ENCODE measurements at places on chromosomes 3 and 15.

GRCh38 chr3:150733373-150733935, 29.5 kb downstream of the SIAH2 start:
- peak; percentile 2 for DNase-seq

DNA sequence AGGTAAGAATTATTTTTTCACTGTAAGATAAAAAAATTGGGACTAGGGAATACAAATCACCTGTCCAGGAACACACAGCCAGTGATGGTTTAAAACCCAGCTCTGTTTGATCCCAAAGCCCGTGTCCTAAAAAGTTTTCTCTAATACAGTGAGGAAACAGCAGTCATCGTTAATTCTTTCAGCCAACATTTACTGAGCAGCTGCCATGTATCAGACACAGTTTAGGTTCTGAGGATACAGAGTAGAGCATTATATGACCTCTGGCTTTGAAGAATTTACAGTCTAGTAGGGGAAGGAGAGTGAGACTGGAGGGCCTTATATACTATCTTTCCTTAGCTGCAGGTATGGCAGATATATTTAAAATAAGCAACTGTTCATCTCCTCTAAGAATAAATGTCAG, 82.7 kb downstream of the KCNMB2 start:
- peak; percentile 42 for DNase-seq

DNA sequence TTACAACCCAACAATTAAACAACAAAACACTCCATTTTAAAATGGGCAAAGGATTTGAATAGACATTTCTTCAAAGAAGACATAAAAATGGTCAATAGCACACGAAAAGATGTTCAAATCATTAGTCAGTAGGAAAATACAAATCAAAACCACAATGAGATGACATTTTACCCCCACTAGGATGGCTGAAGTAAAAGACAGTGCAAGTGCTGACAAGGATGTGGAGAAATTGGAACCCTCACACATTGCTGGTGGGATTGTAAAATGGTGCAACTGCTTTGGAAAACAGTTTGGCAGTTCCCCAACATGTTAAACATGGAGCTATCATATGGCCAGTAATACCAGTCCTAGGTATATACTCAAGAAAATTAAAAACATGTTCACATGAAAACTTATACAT, 11.6 kb downstream of the GALNT15 start:
- no peak for DNase-seq

DNA sequence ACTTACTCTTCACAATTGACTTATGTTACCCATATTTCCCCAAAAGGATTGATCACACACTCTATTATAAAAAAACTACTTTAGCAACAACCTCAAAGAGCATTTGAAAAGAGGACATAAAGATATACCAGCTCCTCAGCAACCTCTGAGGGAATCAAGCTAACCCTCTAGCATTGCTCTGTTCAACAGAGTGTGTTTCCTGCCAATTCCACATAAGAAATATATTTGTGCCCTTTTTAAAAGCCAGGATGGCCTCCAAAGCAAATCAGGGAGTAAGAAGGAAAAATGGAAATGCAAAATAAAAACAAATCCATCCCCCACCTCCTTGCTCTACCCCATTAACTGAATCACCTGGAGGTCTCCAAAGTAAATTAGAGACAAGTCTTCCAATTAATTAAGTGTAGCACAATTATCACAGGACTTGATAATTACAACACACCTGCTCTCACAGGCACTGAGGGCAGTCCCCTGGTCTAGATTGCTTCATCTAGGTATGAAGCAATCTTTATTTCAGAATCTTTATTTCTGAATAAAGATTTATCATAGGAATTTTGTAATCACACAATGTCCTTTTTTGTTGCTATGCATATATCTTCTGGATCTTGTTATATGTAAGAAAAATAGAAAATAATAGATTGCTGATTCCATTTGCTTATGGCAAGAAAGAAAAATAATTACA, 34.8 kb downstream of the GPR176 start:
- DNase-seq: peak; percentile 73

- no peak for DNase-seq
Observed at GRCh38 chr15:25709437-25710159, 153.5 kb downstream of the ATP10A start.

- no peak for DNase-seq
Observed at GRCh38 chr3:100033184-100033583, 81.1 kb downstream of the FILIP1L start.

DNA sequence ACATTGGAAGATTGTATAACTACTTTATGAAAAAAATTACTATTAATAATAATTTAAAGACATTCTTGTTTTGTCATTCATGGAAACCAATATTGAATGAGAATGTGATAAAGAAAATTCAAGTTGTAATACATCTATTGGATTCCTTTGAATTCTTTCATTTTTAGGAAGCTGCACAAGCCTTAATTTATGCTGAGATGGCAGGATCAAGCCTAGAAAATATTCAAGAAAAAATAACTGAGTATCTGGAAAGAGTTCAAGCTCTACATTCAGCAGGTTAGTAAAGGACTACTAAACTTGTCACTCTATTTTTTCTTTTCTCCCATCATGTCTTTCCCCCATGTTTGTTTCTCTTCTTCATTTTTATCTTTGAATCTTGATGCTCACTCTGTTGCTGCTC, 5.9 kb downstream of the CAPN7 start:
- DNase-seq: no peak

GRCh38 chr15:73500696-73501095, 57.7 kb downstream of the REC114 start:
- DNase-seq: no peak

DNA sequence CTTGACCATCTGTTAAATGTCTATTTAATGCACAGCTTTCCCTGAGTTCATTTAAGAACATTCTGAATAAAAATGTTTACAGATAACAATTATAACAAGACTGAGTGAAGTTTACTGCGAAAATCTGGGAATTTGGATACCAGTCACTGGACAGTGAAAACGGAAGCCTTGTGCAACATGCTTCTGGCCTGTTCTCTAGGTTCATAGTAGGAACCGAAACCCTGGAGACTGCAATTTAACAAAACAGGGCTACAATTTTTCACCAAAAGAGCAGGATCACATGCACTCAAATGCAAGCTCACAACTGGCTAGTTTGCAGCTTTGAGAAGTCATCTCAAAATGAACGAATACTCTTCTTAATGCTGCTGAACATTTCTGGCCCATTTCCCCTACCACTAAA, 435.9 kb downstream of the NR2F2 start:
- no peak for DNase-seq

DNA sequence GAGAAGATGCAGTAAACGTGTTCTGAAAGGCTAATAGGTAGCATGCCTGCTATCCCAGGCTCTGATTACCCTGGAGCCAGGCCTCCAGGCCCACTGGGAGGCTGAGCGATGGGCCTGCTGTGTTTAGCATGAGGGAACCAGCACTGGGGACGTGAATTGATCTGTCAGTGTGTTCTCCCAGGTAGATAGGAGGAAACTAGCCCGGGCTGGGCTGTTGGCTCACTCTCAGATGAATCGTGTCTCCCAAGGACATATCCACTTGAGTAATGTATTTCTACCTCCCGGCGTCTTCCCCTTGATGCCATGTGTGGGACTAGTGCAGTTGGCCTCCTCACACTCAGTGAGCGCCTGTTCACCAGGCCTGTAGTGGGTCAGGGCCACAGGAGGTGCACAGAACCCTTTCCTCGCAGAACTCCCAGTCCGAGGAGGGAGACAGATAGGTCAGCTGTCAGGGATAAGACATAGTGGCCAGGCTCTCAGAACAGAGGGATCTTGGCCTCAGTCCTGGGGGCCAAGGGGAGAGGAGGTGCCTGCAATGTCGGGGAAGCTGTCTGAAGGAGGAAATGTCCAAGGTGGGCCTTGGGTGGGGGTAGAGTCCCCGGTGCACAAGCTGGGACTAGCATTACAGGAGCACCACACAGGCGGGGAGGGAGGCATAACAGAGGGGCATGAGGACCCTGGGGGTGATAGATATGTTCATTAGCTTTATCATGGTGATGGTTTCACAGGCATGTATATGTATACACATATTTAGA, 111.7 kb downstream of the DNAJB8 start:
- DNase-seq: no peak

GRCh38 chr15:45660231-45660979, 25.6 kb downstream of the SQOR start:
- no peak for DNase-seq

GRCh38 chr3:25419251-25419650, 8.8 kb upstream of the RARB start:
- DNase-seq: no peak

DNA sequence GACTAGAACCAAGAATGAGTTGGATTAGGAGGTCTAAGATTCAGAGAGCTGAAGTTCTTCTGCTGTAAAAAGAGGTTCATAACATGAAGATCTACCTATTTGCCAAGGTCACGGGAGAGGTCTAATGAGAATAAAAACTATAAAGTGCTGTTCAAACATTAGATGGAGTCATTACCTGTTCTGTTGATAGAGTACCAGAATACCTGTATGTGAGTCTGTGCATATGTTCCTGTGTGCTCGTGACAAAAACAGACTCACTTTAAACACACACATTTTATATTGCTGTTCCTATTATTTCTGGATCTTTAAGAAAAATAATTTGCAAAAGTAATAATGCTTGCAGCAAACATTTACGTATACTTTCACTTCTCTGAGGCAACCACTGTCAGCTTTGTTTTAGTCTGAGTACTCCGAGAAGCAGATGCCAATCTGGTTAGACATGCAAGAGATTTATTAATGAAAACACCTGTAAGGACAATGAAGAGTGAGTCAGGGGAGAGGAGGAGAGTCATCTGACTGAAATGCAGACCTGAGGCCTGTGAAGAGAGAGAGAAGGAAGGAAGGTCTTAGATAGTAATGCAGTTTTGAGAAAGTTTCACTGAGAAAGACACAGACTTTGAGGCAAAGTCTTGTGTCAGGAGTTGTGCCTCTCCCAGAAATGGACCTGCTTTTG, 221.2 kb downstream of the SQOR start:
- DNase-seq: peak; percentile 55

GRCh38 chr3:21859124-21860081, 108.4 kb upstream of the ZNF385D start:
- DNase-seq: no peak

GRCh38 chr3:28218917-28219198, 22.6 kb upstream of the CMC1 start:
- no peak for DNase-seq

- DNase-seq: no peak
Observed at GRCh38 chr15:68368731-68369435, 63.1 kb downstream of the ITGA11 start.

DNA sequence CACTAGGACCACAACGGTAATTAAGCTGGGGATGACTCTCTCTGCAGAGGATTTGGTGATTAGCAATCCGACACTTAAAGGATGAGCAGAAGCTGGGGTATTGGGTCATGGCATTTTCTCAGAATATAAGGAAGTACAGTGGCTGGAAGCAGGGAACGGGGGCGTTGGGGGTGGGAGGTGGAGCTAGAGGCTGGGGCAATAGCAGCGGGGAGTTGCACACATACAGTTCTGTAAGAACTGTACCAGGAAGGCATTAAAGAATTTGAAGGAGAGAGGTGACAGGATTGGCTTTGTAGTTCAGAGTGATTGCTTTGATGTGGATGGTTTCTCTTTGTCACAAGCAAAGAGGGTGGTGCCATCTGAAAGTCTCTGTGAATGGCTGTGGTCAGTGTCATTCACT, 28.2 kb downstream of the PSMD6 start:
- no peak for DNase-seq

- DNase-seq: peak; percentile 71
Observed at GRCh38 chr3:184565421-184566211, 4.0 kb downstream of the EPHB3 start.

DNA sequence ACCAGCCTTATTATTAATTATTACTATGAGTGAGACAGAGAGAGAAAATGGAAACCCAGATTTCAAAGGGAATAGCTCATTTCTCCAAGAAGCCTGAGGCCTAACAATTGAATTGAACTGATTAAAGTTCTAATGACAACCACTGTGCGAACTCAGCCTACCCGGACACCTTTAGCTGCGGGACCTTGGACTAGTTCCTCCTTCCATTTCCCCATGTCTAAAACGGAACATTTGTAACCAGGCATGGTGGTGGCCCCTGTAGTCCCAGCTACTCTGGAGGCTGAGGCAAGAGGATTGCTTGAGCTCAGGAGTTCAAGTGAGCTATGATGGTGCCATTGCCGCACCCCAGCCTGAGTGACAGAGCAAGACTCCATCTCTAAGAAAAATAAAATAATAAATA, 16.4 kb upstream of the RTP2 start:
- no peak for DNase-seq

DNA sequence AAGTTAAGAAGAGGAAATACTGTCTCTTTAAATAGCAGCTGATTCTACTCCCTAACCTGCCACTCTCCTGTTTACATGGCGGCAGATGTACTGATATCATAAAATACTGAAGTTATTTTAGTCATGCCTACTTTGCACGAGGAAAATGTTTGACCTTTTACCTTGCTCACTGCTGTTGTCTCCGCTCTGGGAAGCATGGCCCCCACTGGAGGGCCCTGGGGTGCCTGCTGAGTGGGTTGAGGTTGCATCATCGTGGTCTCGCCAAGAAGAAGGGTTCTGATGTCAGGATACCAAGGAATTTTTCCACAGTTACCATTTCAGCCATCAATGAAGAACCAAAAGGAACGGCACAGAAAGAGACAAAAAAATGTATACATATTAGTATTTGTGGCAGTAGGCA, 16.7 kb downstream of the MEIS2 start:
- DNase-seq: no peak

DNA sequence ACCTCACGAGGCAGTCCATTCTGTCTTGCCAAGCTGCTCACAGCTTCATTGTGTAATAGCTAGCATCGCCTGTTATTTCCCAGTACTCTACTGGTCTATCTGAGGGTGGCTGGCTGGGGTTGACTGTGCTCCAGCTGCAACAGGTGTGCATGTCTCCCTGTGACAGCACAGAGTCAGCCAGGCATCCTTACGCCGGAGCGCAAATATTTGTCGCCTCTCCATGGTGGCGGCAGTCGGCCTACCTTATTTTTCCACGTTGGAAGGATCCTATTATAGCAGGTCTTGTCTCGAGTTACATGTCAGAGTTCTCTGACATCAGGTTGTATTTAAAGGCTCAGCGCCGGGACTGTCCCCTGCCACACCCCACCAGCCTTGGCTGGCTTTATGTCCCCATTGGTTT, 307.1 kb downstream of the TLE3 start:
- no peak for DNase-seq

- peak; percentile 0 for DNase-seq
Observed at GRCh38 chr3:41489231-41489630, 289.9 kb downstream of the CTNNB1 start.

DNA sequence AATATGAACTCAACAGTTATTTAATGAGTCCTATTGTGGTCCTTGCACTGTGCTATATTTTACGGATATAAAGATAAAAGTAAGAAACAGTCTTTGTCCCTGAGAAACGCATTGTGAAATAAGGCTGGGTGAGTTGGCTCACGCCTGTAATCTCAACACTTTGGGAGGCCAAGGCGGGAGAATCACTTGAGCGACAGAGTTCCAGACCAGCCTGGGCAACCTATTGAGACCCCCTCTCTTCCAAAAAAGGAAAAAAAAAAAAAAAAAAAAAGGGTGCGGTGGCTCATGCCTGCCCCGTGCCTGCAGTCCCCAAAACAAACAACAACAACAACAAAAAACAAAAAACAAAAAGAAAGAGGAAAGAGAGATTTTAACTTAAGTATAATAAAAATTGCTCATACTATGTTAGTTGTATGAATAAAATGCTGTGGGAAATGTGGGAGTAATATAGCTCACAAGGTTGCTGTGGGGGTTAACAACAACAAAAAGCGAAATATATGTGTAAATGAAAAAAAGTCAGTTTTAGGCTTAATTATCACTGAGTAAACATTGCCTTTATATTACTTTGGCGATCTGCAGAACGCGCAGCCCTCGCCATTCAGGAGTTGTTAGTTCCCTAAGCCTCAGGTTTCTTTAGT, 461 bp upstream of the FNDC3B start:
- no peak for DNase-seq
